Fibroblast of lung (primary cell): ENCODE measurements at places on chromosomes 2 and 18. TPM values are rescaled to one million over a fixed set of nuclear protein-coding genes. Genes with fewer than 3 reads are reported as not detected.

AGXT gene
- not detected in 2 replicates for polyA plus RNA-seq

SLC8A1 gene
- polyA plus RNA-seq: 16.0 and 17.4 TPM in 2 replicates

CFAP221 gene
- polyA plus RNA-seq: 0.07 TPM in 1 of 2 replicates, not detected in the other

SLC23A3 gene
- 0.29 and 0.52 TPM in 2 replicates for polyA plus RNA-seq

DOCK10 gene
- polyA plus RNA-seq: 20.8 and 36.3 TPM in 2 replicates

CD226 gene
- 0.15 and 0.42 TPM in 2 replicates for polyA plus RNA-seq

SLC11A1 gene
- 0.02 and 0.03 TPM in 2 replicates for polyA plus RNA-seq

TUBA3E gene
- polyA plus RNA-seq: not detected in 2 replicates

FBXO15 gene
- polyA plus RNA-seq: 0.75 and 0.77 TPM in 2 replicates

STPG4 gene
- 0.05 TPM in 1 of 2 replicates, not detected in the other for polyA plus RNA-seq

GRCh38 chr2:145185696-145186095 is 665.8 kb upstream of the ZEB2 start:
- DNase-seq: peak; percentile 34
- H3K27ac ChIP-seq: peak overlapping the region; percentile 67
- no peak overlapping the region for H3K4me3 ChIP-seq
- peaks cover 3% of the 10 kb centered on the region for H3K4me1 ChIP-seq

DNA sequence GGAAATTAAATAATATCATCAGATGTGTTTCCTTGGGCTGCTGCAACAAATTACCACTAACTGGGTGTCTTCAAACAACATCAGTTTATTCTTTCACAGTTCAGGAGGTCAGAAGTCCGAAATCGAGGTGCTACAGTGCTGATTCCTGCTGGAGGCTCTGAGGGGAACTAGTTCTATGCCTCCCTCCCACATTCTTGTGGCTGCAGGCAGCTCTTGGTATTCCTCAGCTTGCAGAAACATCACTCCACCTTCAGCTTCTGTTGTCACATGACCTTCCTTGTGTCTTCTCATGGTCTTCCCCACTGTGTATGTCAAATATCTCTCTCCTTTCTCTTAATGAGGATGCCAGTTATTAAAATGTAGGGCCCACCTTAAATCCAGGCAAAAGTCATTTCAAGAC is 29.3 kb upstream of the DCC start:
- H3K4me3 ChIP-seq: no peak overlapping the region
- no peak for DNase-seq
- no peaks in the 10 kb centered on the region for H3K27me3 ChIP-seq
- H3K36me3 ChIP-seq: no peaks in the 10 kb centered on the region
- no peak overlapping the region for H3K27ac ChIP-seq

DNA sequence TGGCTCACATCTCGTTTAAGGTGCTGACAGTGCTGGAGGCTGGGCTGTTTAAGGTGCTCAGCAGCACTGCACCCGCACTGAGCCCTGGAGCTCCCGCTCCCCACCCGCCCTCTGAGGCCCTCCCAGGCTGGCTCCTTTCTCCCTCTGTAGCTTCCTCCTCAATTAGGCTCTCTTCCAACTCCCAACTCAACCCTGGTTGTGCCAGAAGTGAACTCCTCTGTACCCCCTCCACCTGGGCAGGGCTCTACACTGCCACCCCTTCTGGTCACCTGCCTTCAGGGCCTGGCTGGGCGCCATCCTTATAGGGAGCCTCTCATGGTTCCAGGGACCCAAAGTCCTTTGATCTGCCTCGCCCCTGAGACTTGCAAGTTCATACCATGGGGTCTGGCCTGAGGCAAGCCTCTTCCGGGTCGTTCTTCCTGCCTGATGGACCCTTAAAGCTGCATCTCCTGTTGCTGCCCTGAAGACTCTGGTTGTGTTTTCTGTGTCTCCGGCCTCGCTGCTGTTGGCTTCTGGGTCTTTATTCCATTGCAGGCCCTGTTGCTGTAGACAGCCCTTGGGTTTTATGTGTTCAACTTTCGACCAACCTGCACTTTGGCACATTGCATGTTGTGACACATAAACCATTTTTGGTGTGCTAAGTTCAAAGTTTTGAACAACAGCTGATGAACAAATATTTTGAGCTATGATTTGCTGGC is 199.6 kb downstream of the LDLRAD4 start:
- DNase-seq: no peak
- H3K4me3 ChIP-seq: no peak overlapping the region
- no peaks in the 10 kb centered on the region for H3K4me1 ChIP-seq
- H3K27me3 ChIP-seq: no peaks in the 10 kb centered on the region
- H3K27ac ChIP-seq: no peak overlapping the region

- H3K27me3 ChIP-seq: no peaks in the 10 kb centered on the region
- H3K4me3 ChIP-seq: no peak overlapping the region
- H3K36me3 ChIP-seq: no peaks in the 10 kb centered on the region
- no peak for DNase-seq
- no peak overlapping the region for H3K27ac ChIP-seq
Measured at GRCh38 chr2:138329591-138329990, 172.0 kb upstream of the SPOPL start.

DNA sequence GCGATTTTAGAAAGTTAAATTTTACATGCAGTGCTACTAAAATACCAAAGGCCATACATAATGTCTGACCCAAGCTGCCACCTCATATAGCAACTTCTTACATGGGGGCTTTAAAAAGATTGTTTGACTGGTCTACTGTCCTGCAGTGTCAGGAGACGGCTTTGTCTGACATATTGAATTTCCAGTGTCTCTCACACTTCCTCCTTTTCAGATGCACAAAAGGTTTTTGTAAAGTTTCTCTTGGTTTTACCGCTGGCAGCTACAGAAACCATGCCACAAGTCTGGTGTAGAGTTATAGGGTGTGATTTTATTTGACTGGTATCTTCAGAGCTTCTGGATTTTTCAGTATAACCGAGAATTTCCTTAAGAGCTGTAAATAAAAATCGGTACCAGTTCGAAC is 1.1 kb upstream of the ASAP2 start:
- peaks cover 5% of the 10 kb centered on the region for H3K4me1 ChIP-seq
- no peaks in the 10 kb centered on the region for H3K27me3 ChIP-seq
- no peak overlapping the region for H3K27ac ChIP-seq
- no peak for DNase-seq

DNA sequence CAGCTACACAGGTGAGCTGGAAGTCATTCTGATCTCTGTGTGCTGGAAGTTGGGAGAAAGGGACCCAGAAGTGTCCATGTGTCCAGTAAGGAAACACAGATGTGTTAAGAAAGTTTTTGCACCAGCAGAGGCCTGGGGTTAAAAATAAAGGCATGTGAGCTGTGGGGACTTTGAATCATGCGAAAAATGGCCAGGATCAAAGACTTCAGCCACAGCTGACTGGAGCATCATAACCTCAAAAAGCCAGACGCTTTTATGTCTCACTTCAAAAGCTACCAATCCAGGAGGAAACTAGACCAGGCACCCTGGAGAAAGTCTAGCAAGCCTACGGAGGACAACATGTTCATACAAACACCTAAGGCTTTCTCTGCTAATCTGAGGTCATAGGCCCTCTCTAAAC is 503.6 kb upstream of the REG3G start:
- no peaks in the 10 kb centered on the region for H3K36me3 ChIP-seq
- H3K27ac ChIP-seq: no peak overlapping the region
- H3K4me3 ChIP-seq: no peak overlapping the region
- no peaks in the 10 kb centered on the region for H3K4me1 ChIP-seq

DNA sequence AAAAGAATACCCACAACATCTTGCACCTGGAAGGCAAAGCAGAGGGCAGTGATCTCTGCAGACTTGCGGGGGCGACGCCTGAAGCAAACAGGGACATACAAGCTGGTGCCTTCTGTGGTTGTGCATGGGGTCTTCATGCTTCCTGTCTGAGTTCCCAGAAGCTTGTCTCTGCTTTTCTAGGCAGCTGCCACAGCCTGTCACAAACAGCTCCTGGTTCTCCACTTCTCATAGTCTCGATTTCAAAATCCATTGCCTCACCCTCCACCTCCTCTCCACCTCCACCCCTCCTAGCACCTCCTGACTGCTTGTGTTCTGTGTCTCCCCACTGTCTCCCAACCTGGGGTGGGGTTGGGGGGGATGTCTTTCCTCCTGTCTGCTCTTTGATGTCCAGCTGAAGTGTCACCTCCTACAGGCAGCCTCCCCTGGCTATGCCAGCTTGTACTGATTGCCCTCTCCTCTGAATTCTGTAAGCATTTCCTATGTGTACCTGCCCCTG is 1.7 kb upstream of the PROC start:
- no peak overlapping the region for H3K4me3 ChIP-seq
- no peaks in the 10 kb centered on the region for H3K36me3 ChIP-seq
- DNase-seq: no peak
- H3K27ac ChIP-seq: no peak overlapping the region
- peaks cover 5% of the 10 kb centered on the region for H3K4me1 ChIP-seq

- no peak for DNase-seq
- H3K27ac ChIP-seq: no peak overlapping the region
- no peak overlapping the region for H3K4me3 ChIP-seq
- no peaks in the 10 kb centered on the region for H3K27me3 ChIP-seq
- no peaks in the 10 kb centered on the region for H3K36me3 ChIP-seq
Measured at GRCh38 chr18:78776151-78776550, 203.5 kb upstream of the SALL3 start.

- no peaks in the 10 kb centered on the region for H3K27me3 ChIP-seq
- H3K4me3 ChIP-seq: no peak overlapping the region
- H3K36me3 ChIP-seq: no peaks in the 10 kb centered on the region
- DNase-seq: no peak
- H3K4me1 ChIP-seq: no peaks in the 10 kb centered on the region
Measured at GRCh38 chr18:54125429-54125828, 99.0 kb downstream of the MBD2 start.

- no peak overlapping the region for H3K27ac ChIP-seq
- H3K4me3 ChIP-seq: no peak overlapping the region
- DNase-seq: peak; percentile 51
Measured at GRCh38 chr2:191043438-191043837, 29.5 kb upstream of the STAT1 start.

DNA sequence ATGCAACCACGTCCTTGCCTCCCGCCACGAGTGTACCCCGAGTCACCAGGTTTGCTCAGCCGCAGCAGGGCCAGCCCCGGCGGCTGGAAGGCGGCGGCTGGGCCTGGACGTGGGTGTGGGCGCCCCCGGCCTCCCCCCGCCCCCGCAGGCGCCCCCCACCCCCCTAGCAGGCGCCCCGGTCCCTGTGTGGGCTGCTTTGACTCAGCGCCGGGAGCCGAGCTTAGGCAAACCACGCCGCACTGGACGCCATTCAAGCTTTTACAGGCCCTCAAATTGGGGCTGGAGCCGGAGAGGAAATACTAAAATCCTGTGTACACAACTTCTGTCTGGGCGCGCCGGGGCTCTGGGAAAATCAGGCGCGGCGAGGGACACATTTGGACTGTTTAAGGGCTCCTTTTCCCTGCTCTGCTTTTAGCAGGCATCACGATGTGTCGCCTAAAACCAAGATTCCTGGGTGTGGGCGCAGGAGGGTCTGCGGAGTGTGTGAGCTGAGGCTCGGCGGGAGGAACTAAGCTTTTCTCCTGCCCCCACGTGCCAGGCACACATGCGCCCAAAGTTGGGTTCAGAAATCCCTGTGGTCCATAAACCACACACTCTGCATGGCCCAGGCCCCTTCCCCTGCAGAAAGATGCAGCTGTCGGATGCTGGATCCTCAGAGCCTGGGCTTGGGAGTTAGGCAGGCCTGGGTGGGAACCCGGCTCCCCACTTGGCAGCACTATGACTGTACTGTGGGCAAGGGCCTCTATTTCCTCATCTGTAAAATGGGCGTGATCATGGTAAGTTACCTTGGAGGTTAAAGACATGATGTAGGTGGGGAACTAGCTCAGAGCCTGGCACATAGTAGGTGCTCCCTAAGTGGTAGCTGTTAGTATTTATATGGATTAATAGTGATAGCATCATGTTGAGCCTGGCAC is 57.6 kb downstream of the ATOH8 start:
- H3K36me3 ChIP-seq: no peaks in the 10 kb centered on the region
- H3K27me3 ChIP-seq: no peaks in the 10 kb centered on the region
- DNase-seq: peak; percentile 70
- peaks cover 2% of the 10 kb centered on the region for H3K4me1 ChIP-seq

DNA sequence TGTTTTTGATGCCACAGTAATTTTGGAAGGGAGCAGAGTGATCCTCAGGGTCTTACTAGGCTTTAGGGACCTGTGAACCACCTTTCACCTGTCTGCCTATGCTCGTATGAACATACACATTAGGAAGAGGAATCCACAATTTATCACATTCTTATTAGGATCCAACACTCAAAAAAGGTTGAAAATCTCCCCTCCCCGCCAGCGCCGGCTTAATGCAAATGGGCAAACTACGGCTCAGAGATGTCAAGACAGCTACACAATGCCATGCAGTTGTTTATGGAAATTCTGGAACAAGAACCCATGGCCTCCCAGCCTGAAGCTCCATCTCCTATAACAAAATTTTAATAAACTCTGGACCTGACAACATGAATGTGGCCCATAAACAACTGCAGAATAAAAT is 375.9 kb upstream of the ACVR2A start:
- H3K4me3 ChIP-seq: no peak overlapping the region
- DNase-seq: no peak
- no peaks in the 10 kb centered on the region for H3K4me1 ChIP-seq
- no peaks in the 10 kb centered on the region for H3K27me3 ChIP-seq
- no peaks in the 10 kb centered on the region for H3K36me3 ChIP-seq
- H3K27ac ChIP-seq: no peak overlapping the region

- H3K4me3 ChIP-seq: no peak overlapping the region
- no peaks in the 10 kb centered on the region for H3K36me3 ChIP-seq
- H3K27me3 ChIP-seq: no peaks in the 10 kb centered on the region
- H3K4me1 ChIP-seq: no peaks in the 10 kb centered on the region
- H3K27ac ChIP-seq: no peak overlapping the region
Measured at GRCh38 chr2:130756874-130757668, 1.7 kb downstream of the AMER3 start.

DNA sequence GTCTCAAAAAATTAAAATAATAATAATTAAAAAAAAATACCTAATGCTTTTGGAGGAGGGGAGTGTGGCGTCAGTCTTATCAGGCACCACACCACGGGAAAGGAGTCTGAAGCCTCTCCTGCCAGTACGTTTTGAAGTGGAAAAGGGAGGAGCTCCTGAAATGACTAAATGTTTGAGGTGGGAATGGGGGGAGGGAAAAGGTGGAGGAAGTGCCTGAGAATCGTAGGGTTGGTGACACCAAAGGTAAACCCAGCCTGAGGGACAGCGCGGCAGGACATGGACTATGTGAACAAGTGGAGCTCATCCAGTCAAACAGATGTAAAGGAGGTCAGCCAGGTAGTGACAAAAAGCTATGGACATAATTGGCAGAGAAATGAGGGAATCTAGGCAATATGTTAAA is 42.2 kb upstream of the EPHA4 start:
- no peak overlapping the region for H3K4me3 ChIP-seq
- no peaks in the 10 kb centered on the region for H3K27me3 ChIP-seq
- no peaks in the 10 kb centered on the region for H3K4me1 ChIP-seq
- no peak for DNase-seq
- H3K27ac ChIP-seq: no peak overlapping the region

DNA sequence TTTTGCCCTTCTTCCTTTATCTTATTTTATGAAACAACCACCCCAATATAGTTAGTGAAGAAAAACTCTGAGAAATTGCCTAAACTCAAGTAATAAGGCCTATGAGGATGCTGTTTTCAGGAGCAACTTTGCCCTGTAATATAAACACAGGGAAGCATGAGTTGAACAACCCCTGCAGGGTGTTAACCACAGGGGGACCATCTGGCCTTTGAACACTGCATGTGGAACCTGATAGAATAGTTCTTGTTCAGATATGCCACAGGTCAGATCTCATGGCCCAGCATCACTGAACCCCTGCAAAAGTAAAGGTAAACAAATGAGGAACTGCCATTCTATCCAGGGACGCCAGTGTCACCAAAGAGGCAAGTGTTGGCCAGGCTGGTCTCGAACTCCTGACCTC is 82.6 kb downstream of the MAPK4 start:
- no peak overlapping the region for H3K27ac ChIP-seq
- H3K4me1 ChIP-seq: no peaks in the 10 kb centered on the region
- no peaks in the 10 kb centered on the region for H3K27me3 ChIP-seq
- DNase-seq: no peak
